Tongue (tissue), 3 donors: ENCODE measurements at places on chromosomes 3 and 15. TPM values are rescaled to one million over a fixed set of nuclear protein-coding genes. Genes with fewer than 3 reads are reported as not detected.

Gene PATL2
- total RNA-seq, result 0.51 TPM

Gene FAM107A
- 1.7 TPM for total RNA-seq

Gene SI
- total RNA-seq, result not detected

Gene ATP13A5
- 0.31 TPM for total RNA-seq

Gene SYNPR
- not detected for total RNA-seq

Gene TMC3
- total RNA-seq, result not detected
